ENCODE measurements at places on chromosomes 4 and X.

DNA sequence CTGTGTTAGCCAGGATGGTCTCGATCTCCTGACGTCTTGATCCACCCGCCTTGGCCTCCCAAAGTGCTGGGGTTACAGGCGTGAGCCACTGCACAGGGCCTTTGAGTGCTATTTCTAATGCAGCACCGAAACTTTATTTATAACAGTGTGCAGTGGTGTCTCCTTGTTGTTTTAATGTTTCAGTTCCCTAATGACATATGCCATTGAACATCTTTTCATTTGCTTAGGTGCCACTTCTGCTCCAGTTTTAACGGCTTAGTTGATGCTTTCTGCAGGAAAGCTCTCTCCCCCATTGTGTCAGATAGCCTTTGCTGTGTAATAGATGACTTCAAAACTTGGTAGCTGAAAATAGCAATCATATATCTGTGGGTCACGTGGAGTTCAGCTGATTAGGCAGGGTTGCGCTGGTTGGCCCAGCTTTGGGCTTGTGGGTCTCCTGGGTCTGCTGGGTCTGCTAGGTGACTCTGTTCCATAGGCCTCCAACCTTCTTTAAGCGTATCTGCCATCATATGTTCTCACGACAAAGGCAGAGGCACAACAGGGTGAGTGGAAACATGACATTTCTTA is 76.4 kb upstream of the SHISA3 start:
- DNase-seq: no peak

DNA sequence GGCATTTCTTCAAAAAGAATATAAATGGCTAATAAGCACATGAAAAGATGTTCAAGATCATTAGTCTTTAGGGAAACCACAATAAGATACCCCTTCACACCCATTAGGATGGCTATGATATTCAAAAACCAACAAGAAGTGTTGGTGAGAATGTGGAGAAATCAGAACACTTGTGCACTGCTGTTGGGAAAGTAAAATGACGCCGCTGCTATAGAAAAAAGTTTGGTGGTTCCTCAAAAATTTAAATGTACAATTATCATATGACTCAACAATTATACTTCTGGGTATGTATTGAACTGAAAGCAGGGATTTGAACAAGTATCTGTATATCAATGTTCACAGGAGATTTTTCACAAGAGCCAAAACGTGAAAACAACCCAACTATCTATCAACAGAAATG is 29.4 kb upstream of the NEUROG2 start:
- DNase-seq: no peak

GRCh38 chrX:129111081-129111798 is 412.1 kb downstream of the SMARCA1 start:
- DNase-seq: no peak

DNA sequence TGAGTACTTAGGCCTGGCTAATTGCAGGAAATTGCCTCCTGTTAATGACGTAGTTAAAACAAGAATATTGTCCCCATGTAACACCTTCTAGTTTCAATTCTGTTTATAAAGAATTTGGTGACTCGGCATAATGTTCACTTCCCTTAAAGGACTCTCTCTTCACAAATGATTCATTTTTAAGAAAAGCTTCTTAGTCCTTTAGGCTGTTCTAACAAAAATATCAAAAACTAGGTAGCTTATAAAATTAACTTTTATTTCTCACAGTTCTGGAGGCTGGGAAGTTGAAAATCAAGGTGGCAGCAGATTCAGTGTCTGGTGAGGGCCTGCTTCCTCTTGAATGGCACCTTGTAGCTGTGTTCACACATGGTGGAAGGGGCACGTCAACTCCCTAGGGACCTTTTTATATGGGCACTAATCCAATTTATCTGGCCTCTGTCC is 23.8 kb downstream of the COL25A1 start:
- no peak for DNase-seq

GRCh38 chrX:51876441-51876840 is 17.0 kb upstream of the MAGED1 start:
- DNase-seq: no peak

DNA sequence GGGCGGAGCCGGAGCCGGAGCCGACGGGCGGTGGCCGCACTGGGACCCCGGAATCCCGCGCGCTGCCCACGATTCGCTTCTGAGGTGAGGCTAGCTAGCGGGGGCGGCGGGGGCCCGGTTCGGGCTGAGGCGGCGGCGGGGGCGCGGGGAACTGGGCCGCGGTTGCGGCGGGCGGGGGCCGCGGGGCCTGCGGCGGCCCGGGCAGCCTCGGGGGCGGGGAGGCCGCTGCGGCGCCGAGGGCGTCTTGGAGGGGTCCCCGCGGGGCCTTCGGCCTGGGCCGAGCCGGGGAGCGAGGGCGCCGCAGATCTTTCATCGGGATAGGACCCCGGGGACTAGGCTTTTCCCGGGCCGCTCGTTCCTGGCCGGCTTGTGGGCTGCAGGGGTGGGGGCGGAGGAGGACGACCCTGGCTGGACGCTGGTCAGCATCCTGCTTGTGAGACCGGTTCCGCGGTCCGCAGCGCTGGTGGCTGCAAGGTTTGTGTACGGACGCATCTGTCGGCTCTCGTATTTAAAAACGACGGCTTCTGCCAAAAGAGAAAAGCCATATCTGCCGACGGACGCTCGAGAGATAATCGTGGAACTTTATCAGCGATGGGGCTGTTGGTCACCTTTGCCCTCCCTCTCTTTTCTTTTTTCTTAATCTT is 419 bp downstream of the ADD1 start:
- DNase-seq: no peak

DNA sequence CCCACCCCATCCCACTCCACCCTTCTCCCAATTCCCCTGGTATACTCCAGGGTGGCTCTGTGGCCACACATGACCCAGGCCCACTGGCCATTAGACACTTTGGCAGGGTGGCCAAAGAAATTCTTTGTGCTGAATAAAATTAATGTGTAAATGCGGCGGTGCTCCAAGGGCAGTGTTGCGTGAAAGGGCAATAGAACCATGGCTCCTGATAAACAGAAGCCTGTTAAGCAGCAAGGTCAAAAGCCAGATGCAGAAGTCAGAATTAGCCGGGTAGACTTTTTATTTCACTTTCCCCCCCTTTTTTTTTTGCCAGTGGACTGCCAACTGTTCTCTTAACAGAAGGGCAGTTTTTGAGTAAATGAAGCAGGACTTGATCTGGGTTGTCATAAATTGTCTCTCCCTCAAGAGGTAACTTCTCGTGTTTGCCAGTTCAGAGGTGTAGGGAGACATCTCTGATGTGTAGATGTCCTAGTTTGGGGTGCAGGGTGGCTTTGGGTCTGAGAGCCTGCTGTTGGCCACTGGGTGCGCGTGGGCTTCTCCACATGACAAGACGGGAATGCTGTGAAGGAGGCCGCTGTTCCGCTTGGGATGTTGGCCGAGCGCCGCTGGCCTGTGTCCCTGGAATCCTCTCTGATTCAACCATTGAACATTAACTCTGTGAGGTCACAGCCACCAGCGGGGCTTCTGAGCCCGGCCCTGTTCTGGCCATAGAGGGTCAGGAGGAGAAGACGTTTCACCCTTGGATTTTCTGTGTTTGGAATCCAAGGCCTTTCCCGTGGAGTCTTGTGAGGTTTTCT is 139.5 kb downstream of the TBL1X start:
- DNase-seq: no peak

- no peak for DNase-seq
Measured at GRCh38 chr4:156377036-156377710, 423.5 kb upstream of the CTSO start.

DNA sequence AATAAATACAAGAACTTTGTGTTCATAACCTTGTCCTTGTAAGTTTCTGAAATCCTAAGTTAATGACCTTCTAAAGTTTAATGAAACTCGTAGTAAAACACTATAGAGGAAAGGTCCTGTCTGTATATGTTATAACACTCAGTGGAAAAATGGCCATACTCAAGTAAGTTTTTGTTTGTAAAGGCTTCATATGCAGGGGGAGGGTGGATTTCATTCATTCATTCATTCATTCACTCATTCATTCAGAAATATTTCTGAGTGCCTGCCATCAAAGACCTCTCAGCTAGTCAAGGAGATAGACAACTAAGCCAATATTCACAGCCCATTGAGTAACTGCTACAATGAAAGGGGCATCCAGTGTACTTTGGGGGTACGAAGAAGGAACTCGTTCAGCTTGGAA is 6.9 kb upstream of the TMEM156 start:
- no peak for DNase-seq

DNA sequence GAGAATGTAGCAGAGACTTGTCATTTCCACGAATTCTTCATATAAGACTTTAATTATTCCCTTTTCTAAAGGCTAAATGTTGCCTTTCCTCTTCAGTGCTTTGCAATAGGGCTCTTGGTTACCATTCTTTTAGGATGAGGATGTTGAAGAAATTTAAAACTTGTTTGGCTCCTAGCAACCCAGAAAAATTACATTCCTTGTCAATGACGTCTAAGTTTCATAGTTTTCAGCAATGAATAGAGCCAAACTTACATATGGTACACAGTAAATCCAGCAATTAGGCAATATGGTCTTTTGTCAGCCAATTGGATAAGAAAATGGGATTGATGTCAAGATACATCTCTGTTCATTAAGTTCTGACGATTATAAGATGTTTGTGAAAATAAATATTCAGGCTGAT is 1639.6 kb upstream of the PCDH10 start:
- no peak for DNase-seq

DNA sequence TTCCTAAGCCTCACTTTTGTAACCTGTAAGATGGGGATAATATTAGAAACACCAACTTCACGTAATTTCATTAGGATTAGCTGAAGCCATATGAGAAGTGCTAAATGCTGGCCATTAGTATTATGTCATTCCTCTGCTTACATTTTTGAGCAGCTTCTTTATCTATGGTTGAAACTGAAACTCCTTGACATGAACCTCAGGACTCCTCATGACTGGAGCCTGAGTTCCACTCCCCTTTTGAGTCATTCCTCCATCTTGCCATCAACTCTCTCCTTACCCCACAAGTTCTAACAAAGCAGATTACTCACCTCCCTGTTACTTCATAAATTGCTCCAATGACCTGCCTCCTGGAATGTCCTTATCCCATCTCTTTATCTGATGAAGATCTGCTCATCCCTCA is 123.2 kb upstream of the KCNIP4 start:
- DNase-seq: no peak

GRCh38 chrX:34866646-34867045 is 76.0 kb upstream of the FAM47B start:
- no peak for DNase-seq

Data from stimulated activated CD4-positive, alpha-beta T cell treated with anti-CD3 and anti-CD28 coated beads, Interleukin-1b, Interleukin-23, amount 100 ng/mL, for 1 hour (primary cell).